ENCODE measurements at places on chromosomes 7 and 10.

DNA sequence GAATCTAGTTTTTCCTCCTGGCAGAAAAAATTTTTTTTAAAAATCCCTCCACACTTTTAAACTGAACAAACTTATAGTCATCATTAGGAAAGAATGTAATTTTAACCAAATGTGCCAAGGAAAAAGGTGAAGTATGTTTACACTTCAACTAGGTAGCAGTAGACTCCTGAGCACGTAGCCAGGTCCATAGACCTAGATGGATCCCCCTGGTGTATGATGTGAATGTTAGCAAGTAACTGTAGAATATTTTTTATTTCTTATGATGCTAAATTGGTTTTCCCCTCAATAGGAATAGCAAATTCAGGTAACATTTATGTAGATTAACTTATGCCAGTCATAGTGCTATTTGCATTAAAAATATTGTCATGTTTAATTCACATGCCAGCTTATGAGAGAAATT is 19.6 kb downstream of the CABCOCO1 start:
- DNase-seq, result no peak

- DNase-seq, result no peak
These were observed 77.1 kb downstream of the ITGB8 start for GRCh38 chr7:20407585-20408466.

- no peak for DNase-seq
These were observed 193.5 kb upstream of the C7orf33 start for GRCh38 chr7:148397056-148397455.

- no peak for DNase-seq
These were observed 14.1 kb downstream of the TMEM72 start for GRCh38 chr10:44925224-44925623.

GRCh38 chr10:42519761-42520460 is 118.5 kb downstream of the ZNF33B start:
- no peak for DNase-seq
